ENCODE measurements at places on chromosomes 13 and 19.

- DNase-seq, result no peak
Observed at GRCh38 chr19:40804783-40805242, 5.8 kb downstream of the EGLN2 start.

DNA sequence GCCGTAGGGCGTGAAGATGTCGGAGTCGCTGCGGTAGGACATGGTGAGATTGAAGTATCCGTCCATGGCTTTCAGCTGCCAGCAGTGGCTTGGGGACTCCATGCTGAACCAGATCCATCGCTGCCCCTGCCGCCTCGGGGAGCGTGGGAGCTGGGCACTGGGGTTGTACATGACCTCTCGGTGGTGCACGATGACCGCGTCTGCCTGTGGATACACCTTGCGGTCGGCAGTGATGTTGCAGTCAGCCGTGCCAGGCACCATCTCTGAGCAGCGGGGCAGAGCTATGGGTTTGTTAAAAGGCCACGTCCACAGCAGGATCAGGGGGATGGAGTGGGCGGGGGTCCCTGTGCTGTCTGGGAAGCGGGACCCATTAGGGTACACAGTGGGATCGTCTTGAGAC lies 7.4 kb downstream of the FUT6 start:
- DNase-seq, result no peak

DNA sequence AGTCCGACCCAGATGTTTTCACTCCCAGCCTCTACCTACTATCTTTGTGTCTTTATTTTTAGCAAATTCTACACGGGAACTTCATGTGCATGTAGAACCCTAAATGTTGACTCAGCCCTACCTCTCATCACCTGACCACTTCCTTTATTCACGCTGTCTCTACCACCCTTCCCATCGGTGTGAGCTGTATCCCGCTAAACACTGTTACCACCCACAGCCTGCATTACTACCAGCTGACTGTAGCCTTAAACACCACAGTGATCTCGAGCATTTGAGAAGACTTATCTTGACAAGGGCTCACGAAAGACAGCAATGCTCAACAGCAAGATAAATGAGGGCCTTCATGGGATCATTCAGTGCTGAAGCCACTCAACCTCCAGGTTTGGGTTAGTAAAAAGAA lies 15.1 kb downstream of the NCR1 start:
- DNase-seq, result no peak

DNA sequence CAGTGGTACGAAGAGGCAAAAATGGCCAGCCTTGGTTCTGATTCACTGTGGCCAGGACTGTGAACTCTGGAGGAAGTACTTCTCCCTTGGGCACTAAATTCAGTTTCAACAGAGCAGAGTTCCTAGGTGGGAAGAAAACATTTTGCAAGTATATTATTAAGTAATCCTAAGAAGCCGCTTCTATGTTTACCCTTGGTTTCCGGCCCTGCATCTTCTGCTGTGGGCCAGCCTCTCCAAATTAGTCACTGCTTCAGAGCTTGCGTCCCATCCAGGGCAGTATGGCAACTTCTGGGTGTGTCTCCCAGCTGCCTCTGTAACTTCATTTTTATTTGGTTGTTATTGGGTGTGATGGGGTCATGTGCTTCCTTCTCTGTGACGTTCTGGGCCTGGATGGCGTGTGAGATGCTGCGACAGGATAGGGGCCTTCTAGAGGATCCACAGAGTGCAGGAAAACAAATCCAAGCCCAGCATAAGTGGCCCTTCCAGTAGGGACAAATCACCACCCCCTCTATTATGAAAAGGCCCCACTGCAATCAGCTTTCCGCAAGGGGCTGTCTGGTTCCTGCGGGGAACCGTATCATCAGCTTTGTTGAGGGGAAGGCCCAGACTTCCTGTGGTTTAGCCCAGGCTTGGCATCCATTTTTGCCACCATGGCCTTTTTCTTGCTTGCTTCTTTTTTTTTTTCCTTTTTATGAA lies 55.1 kb upstream of the C1QTNF9 start:
- DNase-seq, result no peak

DNA sequence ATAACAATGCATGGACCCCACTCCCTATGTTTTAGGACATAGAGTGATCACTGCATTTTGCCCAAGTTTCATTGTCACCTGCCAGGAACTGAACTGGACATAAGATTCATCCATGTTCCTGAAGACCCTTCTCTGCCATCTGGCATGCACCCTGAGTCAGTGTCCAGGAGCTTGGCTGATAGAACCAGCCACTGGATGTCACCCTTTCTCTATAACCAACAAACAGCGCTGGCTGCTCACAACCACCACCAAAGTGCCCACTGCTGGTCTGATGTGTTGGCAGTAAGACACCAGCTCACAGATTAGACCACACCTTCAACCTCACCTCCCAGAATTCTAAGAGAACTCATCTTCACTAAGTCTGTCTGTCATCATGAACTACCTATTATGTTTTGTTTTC lies 333.4 kb downstream of the ITGBL1 start:
- no peak for DNase-seq

DNA sequence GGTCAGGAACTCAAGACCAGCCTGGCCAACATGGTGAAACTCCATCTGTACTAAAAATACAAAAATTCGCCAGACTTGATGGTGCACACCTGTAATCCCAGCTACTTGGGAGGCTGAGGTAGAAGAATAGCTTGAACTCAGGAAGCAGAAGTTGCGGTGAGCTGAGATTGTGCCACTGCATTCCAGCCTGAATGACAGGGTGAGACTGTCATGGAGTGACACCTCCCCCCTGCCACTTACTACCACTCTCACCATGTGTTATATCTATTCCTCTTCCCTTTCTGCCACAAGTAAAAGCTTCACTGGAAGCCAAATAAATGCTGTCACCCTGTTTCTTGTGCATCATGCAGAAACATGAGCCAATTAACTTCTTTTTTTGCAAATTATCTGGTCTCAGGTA lies 10.6 kb upstream of the CEACAM4 start:
- no peak for DNase-seq

DNA sequence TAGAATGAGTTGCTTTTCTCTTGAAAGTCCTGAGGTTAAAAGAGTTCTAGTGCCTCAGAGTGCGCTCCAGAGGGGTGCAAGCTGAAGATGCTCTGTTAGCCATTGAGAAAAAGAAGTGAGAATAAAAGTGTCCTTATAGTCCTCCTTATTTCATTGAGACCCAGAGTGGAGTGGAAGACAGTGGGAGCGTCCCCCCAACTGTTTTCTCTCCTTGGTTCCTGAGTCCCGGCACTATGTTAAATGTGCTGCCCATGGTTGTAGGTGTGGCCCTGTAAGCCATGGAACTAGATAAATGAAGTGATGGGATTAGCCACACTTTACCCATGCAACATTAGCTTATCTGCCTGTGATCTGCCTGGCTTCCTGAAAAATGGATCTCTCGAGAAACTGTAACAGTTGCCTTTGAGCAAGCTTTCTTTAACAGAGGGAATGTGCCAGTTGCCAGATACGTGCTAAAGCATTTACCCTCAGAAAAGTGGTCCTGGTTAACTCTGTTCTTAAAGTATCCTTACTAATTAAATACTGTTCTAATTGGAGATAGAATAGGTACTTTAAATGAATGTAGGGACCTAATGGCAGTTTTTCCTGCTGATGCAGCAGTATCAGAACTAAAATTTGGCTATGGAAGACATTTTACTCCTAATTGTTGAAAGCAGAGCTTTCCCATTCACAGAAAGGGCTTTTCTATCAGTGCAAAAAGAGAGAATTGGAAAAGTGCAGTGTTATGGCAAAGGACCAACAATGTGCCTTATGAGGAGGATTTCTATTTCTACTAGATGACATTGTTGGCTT lies 21.4 kb upstream of the PSG9 start:
- DNase-seq, result no peak

DNA sequence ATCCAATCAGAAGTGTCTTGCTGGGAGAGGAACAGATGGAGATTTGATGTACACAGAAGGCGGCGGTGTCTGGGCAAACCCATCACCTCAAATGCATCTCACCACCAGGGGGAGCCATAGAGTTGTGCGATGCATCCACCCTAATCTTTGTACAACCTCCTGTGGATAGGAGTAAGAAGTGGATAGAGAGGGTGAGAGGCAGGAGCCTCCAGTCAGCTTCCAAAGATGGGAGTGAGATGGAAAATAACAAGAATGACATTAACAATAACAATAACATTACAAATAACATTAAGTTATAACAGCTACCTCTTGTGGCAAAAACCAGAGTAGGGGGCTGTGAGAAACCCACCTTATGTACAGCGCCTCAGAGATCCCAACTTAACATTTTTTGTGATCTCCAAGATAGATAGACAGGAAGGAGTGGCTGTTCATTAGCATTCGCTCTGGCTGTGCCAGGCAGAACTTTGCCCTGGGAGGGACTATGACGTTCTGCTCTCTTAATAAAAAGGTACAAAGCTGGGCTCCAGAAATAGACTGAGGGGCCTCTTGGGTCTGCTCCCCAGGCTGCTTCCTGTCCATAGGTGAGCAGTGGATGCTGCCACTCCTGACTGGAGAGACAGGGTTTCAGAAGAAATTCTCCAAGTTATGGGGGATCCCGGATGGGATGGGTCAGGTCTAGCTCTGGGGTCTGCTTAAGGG lies 5.2 kb upstream of the CEACAM18 start:
- DNase-seq, result peak; percentile 70

- DNase-seq, result no peak
Observed at GRCh38 chr13:85590231-85590931, 208.8 kb downstream of the SLITRK6 start.

DNA sequence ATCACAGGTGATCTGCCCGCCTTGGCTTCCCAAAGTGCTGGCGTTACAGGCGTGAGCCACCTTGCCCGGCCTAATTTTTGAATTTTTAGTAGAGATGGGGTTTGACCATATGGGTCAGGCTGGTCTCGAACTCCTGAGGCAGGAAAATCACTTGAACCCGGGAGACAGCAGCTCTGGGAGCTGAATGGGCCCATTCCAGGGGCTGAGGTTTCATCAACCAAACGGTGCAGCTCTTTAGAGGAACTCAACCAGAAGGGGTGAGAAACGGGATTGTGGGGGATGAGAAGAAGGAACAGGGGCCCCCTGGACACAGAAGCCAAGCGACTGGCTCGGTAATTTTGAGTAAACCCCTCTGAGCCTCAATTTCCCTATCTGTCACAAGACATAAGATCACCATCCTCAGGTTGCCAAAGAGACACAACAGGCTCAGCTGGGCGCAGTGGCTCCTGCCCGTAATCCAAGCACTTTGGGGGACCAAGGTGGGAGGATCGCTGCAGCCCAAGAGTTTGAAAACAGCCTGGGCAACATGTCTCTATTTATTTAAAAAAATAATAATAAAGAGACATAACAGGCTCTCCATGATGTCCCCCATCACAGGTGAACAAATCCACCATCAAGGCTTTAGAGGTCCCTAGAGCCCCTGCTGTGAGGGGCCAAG lies 562 bp downstream of the IQCN start:
- DNase-seq, result no peak

GRCh38 chr19:1273263-1274041 lies 1.9 kb upstream of the FAM174C start:
- no peak for DNase-seq

- no peak for DNase-seq
Observed at GRCh38 chr19:28929006-28929405, 283.9 kb downstream of the UQCRFS1 start.

- DNase-seq, result no peak
Observed at GRCh38 chr19:4781801-4782200, 9.7 kb upstream of the FEM1A start.

DNA sequence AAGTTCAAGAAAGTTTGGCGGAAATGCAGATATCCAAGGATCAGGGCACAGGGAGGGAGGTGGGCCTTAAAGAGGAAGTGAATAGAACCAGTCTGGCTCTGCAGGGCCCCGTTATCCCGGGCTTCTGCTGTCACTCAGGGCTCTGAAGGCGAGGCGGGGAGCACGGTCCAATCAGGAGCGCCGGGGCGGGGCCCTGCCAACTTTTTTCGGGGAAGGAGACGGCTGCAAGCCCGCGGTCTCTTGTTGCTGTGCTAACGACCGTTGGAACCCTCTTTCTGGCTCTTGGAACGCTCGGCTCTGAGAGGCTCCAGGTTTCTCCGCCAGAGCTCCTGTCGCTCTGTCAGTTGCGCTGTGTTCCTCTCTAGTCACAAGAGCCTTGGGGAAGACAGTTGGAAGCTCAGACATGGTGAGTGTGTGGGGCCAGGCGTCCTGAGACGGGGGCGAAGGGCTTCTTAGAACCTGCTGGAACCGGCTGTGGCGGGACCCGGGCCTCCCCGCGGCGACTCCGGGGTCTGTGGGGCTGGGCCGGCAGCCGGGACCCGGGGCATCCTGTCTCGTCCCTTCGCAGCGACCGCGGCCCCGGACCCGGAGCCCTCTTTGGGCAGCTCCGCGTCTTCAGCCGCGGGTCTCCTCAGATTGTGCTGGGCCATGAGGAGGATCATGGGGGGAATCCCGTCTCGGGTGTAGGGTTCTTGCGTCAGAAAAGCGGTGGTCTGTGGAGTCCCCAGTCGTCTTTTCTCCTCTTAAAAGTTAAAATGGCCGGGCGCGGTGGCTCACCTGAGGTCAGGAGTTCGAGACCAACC lies 27.7 kb downstream of the ZNF844 start:
- DNase-seq, result peak; percentile 45

- no peak for DNase-seq
Observed at GRCh38 chr13:60347690-60348089, 49.3 kb upstream of the TDRD3 start.

DNA sequence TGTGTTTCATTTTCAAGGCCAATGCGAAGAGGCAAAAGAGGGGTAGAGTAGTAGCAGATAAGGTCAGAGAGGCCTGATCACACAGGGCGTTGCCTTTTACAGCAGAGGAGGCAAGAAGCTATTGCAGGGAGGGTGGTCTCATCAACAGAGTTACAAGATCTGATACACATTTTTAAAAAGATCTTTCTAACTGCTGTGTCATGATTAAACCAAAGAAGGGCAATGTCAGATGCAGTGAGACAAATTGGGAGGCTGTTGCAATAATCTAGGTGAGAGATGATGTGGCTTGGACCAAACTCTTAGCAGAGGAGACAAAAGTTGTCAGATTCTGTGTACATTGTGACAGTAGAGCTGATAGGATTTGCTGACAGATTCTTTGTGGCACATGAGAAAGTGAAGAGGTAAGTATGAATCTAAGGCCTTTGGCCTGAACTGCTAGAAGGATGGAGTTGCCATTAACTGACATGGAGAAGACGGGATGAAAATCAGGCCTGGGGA lies 13.0 kb upstream of the LRRC63 start:
- DNase-seq, result no peak

DNA sequence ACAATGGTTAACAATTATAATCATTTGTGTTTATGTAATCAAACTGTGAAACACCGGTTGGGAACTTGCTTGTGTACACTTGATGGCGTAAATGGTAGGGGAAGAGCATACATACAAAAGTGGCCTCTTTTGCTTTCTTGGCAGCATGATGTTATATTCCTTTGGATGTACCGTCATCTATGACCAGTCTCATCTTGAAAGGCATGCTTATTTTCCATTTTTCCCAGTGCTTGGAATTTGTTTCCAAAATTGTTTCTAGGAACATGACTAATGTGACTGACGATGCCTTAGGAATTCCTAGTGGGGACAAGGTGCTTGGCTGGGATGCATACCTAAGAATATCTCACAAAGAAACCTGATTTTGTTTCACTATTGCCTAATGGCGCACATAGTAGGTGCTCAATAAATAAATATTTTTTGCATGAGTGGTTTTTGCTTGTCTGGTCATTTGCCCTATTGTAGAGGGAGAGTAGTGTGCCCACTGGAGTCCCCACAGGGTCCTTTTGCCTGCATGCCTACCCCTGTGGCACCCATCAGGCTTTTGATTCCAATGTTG lies 45.5 kb downstream of the SAE1 start:
- no peak for DNase-seq

- DNase-seq, result no peak
Observed at GRCh38 chr13:114071410-114071809, 61.0 kb downstream of the RASA3 start.

Measured in anterior cingulate cortex (tissue), 58 donors.